ENCODE measurements at places on chromosomes 7 and 10.

GRCh38 chr7:115516341-115516740 lies 514.2 kb downstream of the TFEC start:
- no peak for DNase-seq

- no peak for DNase-seq
These were observed 175.9 kb downstream of the NEURL1 start for GRCh38 chr10:103669243-103669929.

DNA sequence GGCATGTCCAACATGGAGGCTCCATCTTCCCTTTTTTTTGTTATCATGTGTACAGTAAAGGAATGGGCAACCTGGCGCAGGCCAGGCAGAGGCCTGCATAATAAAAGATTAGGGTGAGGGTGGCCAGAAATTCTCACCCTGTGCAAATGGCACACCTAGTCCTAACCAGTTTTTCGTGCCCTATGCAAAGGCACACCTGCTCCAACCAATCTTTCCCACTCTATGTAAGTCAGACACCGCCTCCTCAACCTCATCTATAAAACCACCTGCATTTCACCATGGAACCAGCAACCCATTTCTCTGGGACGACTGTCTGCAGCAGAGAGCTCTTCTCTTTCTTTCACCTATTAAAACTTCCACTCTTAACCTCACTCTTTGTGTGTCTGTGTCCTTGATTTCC lies 16.1 kb downstream of the TBATA start:
- DNase-seq: no peak

DNA sequence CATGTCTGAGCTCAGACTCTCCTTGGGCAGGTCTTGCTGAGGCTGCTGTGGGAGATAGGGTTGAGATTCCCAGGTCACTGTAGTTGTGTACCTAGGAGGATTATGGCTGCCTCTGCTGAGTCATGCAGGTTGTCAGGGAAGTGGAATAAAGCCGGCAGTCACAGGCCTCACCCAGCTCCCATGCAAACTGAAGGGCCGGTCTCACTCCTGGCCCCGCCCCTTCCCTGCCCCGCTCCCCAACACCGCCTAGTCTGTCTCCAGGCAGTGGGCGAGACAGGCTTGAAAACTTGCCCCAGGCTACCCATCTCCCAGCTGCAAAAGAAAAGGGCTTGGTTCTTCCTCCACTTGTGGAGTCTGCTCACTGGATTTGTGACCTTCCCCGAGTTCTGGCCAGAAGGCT lies 41.6 kb upstream of the SDHAF3 start:
- no peak for DNase-seq

DNA sequence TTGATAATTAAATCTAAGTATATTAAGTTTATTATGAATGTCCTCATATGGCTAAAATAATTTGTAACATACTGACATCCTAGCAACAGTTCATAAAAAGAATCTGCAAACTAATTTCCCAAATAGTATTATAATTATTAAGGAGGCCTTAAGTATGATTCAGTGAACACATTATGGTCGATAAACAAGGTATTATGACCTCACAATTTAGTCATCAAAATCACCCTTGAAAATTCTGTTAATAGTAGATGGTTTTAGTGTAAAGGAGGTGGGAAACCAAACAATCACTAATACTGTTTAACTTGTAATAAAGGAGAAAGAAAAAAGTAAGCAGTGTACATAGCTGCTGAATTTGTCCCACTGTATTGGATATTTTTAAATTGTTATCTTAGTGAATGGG lies 2.1 kb downstream of the ETV1 start:
- no peak for DNase-seq

- no peak for DNase-seq
These were observed 11.0 kb downstream of the MAPK8 start for GRCh38 chr10:48317321-48317990.

DNA sequence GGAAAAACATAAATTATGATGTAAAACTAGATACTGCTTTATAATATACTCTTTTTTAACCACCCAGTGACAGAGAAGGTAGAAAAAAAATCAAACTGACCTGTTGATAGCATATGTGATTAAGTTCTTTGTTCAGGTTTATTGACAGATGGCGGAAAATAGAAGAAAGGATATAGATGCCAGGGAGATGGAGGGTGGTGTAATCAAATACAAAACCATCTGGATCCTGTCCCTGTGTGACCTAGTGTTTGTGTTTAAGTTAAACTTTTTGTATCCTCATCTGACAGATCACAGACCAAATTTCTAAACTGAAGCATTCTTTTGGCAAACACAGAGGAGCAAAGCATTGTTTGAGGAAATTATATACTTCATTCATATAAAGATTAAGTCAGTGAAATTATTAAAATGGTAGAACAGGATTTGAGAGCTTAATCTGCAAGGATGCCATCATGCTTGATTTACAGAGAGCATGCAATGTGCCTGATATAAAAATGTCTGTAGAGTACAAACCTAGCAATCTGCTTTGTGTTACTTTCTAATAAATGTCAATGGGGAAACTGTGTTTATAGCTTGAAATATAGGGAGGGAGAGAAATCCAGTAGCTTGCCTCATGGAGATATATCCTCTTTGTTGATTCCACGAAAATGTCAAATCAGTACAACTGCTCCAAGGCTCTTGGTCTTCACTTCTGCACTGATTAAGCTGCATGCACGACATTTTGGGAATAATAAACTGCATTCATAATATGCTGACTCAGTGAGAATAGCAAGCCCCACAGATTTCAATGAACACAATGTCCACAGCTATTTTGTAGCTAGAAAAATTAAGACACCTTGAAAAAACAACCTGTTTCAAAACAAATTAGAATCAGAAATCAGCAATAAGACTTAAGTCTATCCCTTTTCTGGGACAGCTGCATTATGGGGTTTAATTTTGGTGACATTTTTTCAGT lies 39.0 kb downstream of the SEM1 start:
- DNase-seq: no peak

DNA sequence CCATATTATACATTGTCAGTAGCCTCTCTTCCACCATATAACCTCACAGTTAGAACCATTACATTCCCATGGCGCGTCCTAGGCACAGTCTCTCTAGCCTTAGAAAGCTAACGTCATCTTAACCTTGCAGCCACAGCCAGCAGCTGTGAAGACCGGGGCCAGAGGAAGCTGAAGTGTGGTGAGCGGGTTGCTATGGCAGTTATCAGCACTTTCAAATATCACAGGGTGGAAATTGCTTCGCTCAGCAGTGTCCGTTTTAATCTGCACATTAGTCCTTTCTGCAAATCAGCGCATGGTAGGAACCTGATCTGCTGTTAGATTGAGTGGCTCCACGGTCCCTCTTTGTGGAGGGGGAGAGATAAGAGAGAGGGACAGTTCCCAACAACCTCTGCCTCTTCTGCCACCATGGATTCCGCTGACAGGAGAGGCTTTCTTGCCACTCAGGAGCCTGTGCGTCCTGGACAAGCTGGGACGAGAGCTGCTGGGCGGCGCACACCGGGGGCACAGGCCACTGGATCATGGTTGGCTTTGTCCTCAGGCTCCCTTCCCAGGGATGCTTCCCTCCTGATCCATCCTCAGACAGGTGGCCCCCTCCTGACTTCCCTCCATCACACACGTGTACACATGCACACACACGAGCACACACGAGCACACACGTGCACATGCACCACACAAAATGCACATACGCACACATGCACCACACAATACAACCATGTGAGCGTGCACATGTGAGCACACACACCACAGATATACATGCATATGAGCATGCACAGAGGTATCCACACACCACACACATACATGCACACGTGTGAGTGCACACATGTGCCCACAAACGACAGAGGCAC lies 93.8 kb downstream of the WDR37 start:
- no peak for DNase-seq

DNA sequence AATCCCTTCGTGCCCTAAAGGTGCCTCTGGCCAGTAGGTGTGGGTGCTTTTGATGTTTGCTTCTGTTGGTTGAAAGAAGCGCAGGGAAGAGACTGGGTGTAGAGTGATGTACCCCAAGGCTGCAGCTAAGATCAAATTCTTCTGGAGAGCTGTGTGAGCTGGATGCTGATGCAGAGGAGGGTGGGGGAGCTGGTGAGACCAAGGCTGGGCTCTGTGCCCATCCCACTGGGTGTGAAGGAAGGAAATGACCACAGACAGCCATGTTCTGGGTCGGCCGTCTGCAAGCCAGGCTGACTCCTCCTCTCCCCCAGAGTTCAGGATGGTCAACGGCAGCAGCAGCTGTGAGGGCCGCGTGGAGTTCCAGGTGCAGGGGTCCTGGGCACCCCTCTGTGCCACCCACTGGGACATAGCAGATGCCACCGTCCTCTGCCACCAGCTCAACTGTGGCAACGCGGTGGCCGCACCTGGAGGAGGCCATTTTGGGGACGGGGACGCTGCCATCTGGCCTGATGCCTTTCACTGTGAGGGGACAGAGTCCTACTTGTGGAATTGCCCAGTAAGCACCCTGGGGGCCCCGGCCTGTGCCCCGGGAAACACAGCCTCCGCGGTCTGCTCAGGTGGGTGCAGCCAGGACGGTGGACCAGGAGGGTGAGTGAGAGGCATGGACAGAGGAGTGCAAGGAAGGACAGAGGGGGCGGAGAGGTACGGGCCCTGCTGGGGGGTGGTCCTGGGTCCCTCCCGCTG lies 5.1 kb downstream of the SCART1 start:
- DNase-seq: no peak

DNA sequence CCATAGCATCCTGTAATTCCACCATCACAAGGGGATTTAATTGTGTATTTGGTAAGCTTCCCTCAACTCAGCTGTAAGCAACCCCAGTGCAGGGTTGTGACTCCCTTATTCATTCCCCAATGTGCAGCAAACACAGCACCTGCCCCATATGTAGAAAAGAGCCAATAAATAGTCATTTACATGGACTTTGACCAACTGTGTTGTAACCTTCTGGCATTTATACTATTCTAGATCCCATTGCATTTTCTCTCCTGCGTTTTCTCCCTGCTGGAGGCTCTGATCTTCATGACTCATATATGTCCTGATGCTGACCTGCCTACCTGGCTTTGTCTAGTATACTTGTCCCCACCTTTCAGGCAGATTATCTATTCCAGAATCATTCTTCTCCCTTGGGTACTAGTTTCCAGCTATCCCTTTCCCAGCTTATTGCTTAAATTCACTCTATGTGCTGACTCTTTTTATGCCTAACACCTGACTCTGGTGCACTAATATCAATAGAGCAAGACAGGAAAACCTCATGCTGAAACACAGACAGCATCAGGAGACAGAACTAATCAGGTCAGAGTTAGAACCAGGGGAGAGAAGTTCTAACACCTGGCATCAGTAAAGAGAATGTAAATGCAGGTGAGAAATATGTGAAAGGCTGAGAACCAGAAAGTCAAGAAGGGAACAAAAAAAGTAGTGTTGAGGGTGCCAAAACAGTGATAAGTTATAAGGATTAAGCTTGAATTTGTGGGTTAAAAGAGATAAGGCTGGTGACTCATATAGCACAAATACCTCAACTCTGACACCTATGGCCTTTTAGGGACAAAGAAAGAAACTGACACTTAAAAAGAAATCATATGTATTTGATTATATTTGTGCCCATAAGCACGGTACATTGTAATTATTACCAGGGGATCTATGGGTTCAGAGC lies 402.7 kb downstream of the IPMK start:
- DNase-seq: no peak

Measured in NCI-H2227 treated with DMSO at 0.1 percent for 48 hours (cell line).